ENCODE measurements at places on chromosomes 6 and 20. TPM values are rescaled to one million over a fixed set of nuclear protein-coding genes. Genes with fewer than 3 reads are reported as not detected.

GRCh38 chr20:23143986-23144690 is 58.0 kb upstream of the CD93 start:
- DNase-seq: no peak

- DNase-seq: no peak
Observed at GRCh38 chr6:159533016-159533415, 160.0 kb downstream of the SOD2 start.

DNA sequence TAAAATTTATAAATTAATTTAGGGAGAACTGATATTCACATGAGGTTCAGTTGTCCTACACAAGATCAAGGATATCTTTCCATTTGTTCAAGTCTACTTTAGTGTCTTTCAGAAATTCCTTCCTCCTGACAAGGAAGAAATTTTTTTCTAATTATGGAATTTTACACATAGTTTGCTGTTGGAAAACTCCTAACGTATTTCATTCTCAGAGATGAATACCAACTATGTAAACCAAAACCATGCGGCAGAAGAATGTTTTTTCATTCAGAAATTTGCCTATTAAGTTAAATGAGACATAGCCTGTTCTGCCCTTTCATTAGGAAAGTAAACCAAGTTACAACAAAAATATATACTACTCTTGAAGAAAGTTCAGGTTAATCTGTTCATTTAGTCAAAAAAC is 111.2 kb upstream of the PRDM1 start:
- DNase-seq: no peak

GRCh38 chr6:143536461-143536865 is 24.9 kb upstream of the FUCA2 start:
- DNase-seq: peak; percentile 70

GRCh38 chr6:81562169-81562568 is 190.3 kb downstream of the TENT5A start:
- DNase-seq: no peak

DNA sequence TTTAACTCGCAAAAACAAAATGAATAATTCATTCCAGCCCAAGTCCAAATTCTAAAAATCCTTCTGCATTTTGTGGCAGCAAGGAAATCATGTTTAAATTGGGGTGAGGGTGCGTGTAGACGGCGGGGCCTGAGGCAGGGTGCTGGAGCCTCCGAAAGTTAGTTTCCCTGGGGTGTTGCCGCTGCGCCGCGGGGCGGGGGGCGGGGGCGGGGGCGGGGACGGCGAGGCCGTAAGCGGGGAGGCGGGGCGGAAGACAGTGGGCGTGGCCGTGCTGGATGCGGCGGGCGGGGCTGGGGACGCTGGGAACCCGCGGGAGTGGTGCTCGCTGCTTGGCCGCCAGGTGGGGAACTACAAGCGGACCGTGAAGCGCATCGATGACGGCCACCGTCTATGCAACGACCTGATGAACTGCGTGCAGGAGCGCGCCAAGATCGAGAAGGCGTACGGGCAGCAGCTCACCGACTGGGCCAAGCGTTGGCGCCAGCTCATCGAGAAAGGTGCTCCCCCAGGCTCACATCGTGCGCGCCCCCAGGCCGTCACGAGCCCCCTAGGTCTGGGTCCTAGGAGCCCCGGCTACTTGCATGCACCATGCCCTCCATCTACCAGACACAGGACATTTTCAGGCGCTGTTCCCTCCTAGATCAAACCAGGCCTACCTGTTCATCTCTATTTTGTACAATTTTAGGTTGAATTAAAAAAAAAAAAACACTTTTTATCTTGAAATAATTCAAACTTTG is 29.0 kb downstream of the SPDEF start:
- DNase-seq: peak; percentile 98

GRCh38 chr20:14992961-14993360 is 655.5 kb upstream of the FLRT3 start:
- no peak for DNase-seq

DNA sequence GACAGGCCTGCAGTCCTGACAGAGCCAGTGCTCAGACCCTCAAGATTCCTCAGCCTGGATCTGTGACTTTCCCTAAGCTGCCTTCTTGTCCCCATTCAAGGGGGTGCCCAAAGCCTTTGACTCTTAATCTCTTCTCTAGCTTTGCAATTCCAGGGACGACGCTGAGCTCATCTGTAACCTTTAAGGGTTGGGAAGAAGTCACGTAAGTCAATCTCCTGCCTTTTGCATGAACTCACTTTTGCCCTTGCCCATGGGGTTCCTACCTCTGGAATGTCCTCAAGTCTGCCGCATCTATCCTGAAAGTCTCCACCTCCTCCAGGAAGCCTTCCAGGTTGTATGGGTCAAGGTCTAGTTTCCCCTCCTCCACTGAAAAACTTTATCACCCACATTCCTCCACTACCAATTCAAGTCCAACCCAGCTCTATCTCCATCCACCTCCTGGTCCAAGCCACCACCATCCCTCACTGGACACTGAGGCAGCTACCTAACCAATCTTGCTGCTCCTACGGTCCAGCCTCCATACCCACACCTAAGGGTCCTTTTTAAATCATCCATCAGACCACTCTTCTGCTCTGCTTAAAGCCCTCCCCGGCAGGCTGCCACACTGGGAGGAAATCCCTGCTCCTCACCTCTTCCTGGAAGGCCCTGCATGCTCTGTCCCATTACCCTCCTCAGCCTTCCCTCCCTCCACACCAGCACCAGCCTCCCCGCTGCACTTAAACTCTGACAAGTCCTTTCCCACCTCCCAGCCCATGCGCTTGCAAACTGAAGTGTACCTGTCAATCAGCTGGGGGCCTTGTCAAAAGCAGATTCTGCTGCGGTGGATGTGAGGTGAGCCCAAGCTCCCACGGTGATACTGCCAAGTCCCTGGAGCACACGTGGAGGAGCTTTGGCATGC is 29.7 kb downstream of the PREX1 start:
- DNase-seq: no peak

DNA sequence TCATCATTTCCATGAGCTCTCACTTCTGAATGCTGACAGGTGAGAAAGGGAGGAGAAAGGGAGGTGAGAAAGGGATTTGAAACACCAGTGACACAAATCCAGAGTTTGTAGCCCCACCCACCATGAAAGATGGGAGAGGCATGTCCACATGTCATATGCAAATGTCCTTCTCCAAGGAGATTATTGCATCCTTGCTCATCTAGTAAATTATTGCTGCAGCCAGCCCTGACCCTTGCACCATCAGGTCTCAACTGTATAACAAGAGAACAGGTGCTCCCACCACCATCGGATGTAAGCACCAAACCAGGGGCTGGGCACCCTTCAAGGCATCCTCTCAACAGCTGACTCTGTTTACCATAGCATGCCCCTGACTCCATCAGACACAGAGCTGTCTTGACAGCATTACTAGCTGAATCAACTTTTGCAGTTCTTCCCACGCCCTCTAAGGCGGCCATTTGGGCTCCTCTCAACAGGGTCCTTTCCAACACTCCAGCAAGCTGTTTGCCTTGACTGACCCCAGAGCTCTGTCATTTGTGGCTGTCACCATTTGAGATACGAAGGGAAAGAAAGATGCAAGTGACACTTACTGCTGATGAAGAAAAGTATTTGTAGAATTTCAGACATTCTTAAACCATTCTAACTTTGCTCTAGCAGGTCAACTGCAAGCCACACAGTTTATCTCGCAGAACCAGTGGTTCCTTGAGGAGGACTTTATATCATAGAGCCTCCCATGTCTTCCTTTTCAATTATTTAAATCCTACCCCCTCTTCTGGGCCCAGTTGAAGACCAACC is 14.2 kb downstream of the GFOD1 start:
- no peak for DNase-seq

SPTLC3 gene
- total RNA-seq: 2.0 TPM

ADGRF5 gene
- total RNA-seq: not detected

CENPW gene
- total RNA-seq: 44.9 TPM

NKAIN2 gene
- not detected for total RNA-seq

POU5F1 gene
- total RNA-seq: 0.09 TPM

Data from activated T-cell treated with anti-CD3 and anti-CD28 coated beads, Interleukin-2, amount 50 U/mL, for 72 hours (primary cell).